ENCODE measurements at places on chromosomes 7 and 10.
A peak's percentile ranks its signal among the peaks of the same experiment; 100 is the strongest.

GRCh38 chr10:89639326-89639725 is 5.7 kb downstream of the PANK1 start:
- no peak for DNase-seq

DNA sequence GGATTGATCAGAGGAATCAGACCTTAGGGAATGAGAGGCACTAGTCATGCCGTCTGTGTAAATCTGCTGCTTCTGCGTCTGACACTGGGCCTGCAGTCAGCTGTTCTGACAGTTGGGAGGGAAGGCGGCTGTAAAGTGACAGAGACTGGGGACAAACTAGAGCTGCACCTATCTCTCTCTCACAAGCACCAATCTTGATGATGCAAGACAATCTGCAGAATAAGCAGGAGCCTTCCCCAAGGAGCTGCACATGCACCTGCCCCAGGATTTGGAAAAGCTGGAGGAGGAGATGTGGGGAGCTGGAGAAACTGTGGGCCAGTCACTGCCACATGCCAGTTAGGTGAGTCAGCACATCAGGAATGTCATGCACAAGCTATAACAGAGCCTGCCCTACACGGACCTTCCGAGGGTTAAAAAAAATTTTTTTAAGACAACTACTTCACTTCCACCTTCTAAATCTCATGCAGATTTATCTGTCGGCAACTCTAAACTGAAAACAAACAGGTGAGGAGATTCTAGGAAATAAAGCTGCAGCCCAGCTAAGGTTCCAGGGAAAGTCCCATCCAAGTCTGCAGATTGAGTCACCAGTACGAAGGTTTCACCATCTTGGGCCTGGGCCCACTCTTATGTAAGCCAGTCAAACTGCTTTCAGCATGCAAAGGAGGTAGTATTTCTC is 39.2 kb downstream of the ENO4 start:
- DNase-seq = peak; percentile 72

DNA sequence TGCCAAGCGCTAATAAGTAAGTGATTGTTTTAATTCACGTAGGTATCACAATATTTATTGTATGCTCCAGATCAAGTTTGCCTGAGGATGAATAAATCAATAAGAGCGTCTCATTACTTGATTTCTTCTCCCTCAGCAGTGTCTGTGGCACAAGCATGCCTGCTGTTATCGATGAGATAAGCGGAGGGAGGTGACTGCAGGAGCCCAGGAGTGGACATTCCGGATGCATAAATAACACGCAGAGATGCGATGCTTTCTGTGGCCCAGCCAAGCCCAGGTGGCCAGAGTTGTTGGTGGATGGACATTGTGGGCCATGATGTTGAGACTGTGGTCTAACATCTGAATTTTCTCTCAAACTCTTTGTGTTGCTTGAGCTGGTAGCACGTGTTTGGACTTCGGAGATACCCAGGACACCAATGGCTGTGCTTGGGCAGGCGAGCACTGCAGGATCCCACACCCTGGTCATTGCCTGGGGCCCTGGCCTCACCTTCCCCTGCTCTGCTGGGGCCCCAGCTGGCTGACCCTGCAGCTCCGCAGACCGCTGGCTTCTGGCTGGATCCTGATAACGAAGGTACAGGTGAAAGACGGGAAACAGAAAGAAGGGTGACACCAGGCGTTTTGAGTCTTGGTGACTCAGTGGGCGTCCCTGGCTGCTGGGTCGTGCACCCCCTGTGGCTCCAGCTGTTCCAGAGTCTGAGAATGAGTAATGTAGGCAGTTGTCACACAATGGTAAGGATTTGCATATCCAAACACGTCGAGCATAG is 31.2 kb upstream of the MNX1 start:
- no peak for DNase-seq

DNA sequence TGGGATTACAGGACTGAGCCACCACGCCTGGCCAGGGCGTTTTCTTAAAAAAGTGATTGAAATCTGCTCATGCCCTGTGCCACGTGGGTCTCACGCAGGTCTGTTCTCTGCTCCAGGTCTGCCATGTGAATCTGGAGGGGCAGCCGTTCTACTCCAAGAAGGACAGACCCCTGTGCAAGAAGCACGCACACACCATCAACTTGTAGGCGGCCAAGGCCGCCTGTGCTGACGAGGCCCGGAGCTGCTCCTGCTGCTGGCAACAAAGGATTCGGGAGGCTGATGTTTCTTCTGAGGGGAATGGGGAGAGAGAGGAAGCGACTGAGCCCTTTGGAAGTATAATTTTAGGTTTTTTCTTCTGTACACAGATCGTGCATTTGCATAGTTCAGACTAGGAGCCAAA is 23.6 kb upstream of the BMPR1A start:
- no peak for DNase-seq

GRCh38 chr10:55329796-55330195 is 528.8 kb upstream of the PCDH15 start:
- DNase-seq = no peak
